ENCODE measurements at places on chromosomes 4 and X.

GRCh38 chr4:3123181-3123671 is 48.7 kb downstream of the HTT start:
- DNase-seq = no peak

- no peak for DNase-seq
These were observed 23.1 kb downstream of the CD40LG start for GRCh38 chrX:136671006-136671610.

DNA sequence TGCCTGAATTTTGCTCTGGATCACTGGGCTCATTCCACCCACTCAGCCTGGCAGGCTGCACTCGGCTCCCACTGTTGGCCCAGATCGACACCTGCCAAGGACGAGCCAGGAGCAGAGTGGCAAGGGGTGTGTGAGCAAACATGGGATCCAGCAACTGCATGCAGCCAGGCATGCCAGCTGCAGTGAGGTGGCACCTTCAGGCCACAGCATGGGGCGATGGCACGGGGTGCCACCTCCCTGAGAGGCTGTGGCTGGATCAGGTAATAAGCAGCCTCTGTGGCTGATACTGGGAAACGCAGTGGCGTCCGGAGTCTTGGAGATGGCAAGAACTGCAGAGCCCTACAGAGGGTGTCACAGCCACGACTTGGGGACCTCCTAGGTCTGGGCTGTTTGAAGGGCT is 244.5 kb upstream of the FSTL5 start:
- no peak for DNase-seq

- no peak for DNase-seq
These were observed 112.8 kb upstream of the PSAPL1 start for GRCh38 chr4:7547368-7548040.

DNA sequence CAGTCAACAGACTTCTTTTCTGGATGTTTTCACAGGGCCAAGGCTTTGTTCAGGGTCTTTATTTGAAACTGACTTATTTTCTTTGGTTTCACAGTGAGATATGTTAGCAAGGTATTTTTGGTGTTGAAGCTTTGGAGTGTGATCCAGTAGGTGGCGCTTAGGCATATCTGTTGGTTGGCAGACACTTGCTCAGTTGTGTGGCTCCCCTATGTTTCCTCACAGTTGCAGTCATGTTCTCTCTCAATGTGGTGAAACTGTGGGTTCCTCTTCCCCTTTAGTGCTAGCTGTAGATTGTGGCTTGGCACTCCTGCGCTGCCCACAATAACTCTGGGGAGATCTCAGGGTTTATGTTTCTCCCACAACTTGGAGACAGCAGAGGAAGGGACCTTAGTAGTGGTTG is 460.8 kb downstream of the SLITRK2 start:
- peak; percentile 93 for DNase-seq

- DNase-seq = peak; percentile 75
These were observed 632 bp downstream of the PLP2 start for GRCh38 chrX:49172280-49172780.

DNA sequence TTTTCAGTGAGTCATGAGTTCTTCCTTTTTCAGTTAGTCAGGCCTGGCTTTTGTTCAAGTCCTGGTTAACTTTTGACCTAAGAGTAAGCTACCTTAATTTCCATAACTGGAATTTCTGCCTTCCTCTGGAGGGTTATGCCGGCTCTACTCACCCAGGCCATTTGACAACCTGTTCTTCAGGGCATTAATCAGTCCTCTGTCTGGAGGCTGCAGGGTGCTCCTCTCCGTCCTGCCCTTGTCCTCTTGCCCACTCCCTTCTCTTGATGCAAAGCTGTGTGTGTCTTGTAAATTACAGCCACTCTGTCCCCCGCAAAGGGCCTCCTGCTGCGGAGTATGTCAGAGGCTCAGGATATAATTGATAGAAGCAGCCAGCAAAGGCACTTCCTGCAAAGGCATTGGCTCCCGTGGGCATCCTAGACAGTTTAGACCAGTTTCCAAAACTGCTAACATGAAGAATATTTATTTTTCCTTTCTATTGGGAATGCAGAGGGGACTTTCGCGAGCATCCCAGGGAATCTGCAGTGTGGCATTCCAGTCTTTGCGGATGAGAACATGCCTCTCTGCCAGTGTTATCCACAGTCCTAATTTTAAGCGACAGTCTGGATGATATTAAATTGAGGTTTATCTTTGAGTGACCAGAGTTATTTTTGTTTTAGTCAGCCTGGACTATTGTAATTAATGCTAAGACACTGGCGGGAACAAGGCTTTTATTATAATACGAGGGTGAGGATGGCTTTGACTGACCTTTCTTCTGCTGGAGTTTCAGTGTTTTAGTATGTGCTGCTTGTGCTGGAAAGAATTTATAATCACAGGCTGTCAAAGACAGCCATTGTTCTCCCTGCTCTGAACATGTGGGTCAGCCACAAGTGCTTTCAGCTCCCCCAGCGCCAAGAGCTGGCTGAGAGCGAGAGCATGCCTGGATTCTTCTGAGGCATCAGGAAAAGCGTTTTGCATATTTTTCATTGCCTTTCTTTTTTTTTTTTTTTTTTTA is 74.2 kb downstream of the LIMCH1 start:
- DNase-seq = no peak

GRCh38 chr4:145418739-145419138 is 62.9 kb upstream of the SMAD1 start:
- DNase-seq = no peak

DNA sequence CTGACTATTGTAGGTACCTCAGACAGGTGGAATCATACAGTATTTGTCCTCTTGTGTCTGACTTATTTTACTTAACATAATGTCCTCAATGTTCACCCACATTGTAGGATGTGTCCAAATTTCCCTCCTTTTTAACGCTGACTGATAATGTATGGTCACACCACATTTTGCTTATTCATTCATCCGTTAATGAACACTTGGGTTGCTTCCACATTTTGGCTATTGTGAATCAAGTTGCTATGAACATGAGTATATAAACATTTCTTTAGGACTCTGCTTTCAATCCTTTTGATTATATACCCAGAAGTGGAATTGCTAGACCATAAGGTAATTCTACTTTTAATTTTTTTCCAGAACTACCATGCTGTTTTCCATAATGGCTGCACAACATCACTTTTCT is 87.0 kb upstream of the NDP start:
- peak; percentile 50 for DNase-seq

GRCh38 chr4:10283761-10284160 is 167.2 kb upstream of the WDR1 start:
- DNase-seq = no peak

GRCh38 chrX:131874300-131874699 is 148.8 kb upstream of the STK26 start:
- no peak for DNase-seq

- no peak for DNase-seq
These were observed 72.7 kb downstream of the NAA11 start for GRCh38 chr4:79253168-79253567.

DNA sequence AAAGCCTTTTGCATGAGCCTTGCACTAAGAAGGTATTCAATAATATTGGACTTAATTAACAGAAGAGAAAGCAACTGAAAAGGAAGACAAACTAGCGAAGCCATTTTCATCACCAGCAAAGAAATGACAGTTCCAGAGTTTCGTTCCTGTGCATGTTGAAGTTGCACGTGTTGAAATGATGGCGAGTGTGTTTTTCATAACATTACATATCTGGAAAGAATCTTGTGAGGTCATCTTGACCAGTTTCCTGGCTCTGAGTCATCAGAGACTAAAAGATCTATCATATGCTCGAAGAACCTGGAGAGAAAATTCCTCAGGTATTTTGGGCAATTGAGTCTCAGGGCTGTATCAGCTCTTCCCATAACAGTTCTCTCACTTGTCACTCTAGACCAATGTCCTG is 106.2 kb upstream of the MAML3 start:
- no peak for DNase-seq

- no peak for DNase-seq
These were observed 111.3 kb downstream of the ZNF674 start for GRCh38 chrX:46433892-46434291.

- DNase-seq = no peak
These were observed 126.5 kb downstream of the GASK1B start for GRCh38 chr4:158046345-158046744.

- DNase-seq = no peak
These were observed 27.9 kb upstream of the NAF1 start for GRCh38 chr4:163194593-163194992.

- DNase-seq = no peak
These were observed 441.2 kb downstream of the CENPC start for GRCh38 chr4:67104145-67104544.

- DNase-seq = peak; percentile 85
These were observed 25.1 kb upstream of the CLDN34 start for GRCh38 chrX:9942086-9942485.

- DNase-seq = no peak
These were observed 1638.8 kb upstream of the PCDH7 start for GRCh38 chr4:29081234-29081955.

DNA sequence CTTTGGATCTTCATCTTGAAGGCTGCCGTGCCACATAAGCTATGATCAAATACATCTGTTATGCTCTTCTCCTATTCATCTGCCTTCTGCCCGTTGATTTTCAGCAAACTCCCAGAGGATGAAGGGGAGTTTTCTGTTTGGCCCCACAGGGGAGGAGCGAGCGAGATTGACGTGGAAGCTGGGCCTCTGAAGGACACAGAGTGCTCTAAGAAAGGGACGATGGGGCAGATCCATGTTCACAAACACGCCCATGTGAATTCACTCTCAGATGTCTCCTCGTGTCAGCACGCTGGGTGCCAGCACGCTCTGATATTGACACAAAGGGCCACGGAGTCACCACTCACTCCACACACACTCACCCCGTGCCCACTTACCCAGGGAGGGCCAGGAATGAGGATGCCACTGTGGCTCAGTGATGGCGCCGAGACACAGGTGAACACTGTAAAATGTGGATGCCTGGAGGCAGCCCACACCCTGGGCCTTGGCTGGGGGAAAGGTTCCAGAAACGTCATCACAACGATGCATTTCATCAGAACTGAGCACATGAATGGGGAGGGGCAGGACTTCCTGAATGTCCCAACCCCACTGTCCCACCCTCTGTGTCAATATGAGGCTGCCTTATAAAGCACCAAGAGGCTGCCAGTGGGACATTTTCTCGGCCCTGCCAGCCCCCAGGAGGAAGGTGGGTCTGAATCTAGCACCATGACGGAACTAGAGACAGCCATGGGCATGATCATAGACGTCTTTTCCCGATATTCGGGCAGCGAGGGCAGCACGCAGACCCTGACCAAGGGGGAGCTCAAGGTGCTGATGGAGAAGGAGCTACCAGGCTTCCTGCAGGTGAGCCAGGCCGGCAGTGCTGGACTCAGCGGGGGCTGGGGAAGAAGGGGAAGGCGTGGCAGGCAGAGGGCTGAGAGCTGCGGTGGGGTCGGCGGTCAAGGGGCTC is at the start of gene S100P:
Gene S100P (plus strand): TSS at position 648 of the 946 bp plus-strand sequence. CDS start 55 bp downstream, at position 703.
- no peak for DNase-seq

DNA sequence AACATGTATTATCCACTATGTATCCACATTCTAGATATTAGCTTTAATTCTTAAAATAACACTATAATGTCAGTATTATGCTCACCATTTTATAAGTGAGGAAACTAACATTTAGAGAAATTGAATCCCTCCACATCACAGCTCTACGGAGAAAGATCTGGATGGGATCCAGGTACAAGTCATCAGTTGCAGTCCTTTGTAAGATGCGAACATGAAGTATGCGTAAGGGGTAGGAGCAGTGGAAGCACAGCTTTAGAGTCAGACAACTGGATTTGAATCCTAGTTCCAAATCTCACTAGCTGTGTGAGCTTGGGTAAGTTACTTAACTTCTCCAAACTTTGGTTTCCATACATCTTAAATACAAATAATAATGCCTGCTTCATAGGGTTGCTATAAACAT is 162.5 kb downstream of the ATP10D start:
- no peak for DNase-seq

- DNase-seq = no peak
These were observed 10.2 kb downstream of the CRLF2 start for GRCh38 chrX:1202251-1202650.

DNA sequence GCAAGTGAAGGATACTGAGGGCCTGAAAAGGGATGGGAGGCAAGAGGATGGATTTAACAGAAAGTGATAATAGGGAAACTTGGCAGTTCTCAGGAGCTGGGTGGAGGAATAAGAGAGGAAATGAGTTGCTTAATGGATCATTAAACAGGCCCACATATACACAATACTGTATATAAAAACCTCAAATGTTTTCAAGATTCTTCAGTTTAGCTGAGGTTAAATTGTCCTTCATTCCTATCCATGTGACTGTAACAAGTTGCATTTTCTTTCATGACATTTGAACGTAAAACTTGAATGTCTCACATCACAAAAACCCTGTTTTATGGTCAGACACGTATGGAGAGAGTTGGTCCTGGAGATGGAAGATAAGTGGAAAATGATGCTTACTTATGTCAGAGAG is 76.5 kb upstream of the PLAC8 start:
- no peak for DNase-seq

DNA sequence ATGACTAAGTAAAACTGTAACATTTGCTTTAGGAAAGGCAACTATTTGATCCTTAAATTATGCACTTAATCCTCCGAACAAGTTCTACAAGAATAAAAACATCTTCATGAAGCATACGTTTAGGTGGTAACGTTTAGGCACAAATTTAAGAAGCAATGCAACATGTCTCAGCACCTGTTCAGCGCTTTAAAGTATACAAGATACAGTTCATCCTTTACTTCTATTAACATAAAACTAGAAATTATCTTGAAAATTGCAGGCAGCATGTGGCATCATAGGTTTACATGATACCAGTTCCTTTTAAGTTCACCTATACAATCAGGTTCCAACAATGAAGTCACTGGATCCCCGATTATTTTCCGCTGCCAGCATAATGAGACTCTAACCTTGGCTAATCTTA is 1.5 kb downstream of the PLA2G12A start:
- DNase-seq = no peak

GRCh38 chrX:45434231-45434630 is 233.6 kb upstream of the DIPK2B start:
- no peak for DNase-seq

DNA sequence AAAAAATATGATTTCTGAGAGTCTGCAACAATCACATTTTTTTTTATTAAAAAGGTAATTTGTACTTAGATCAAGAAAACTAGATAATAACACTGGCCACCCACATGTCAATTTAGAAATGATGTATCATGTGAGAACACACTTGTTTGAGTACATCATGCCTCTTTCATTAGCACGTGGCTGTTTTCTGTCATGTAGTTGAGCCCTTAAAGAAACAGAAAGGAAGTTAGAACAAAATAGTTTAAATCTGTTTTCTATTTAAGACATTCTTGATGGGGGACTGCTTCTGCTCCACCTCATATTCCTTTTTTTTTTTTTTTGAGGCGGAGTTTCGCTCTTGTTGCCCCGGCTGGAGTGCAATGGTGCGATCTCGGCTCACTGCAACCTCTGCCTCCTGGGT is 207.5 kb downstream of the NSUN7 start:
- DNase-seq = no peak

GRCh38 chr4:117134386-117134785 is 49.0 kb upstream of the TRAM1L1 start:
- DNase-seq = peak; percentile 4

- no peak for DNase-seq
These were observed 109.4 kb upstream of the CBLL2 start for GRCh38 chrX:22163326-22163725.

- DNase-seq = no peak
These were observed 22.5 kb downstream of the SLC9B2 start for GRCh38 chr4:103054030-103054429.

Data from common myeloid progenitor, CD34-positive (primary cell).